ENCODE measurements at places on chromosomes 2 and 18.

GRCh38 chr2:28650266-28650584 lies 101.4 kb upstream of the PPP1CB start:
- no peak for DNase-seq

DNA sequence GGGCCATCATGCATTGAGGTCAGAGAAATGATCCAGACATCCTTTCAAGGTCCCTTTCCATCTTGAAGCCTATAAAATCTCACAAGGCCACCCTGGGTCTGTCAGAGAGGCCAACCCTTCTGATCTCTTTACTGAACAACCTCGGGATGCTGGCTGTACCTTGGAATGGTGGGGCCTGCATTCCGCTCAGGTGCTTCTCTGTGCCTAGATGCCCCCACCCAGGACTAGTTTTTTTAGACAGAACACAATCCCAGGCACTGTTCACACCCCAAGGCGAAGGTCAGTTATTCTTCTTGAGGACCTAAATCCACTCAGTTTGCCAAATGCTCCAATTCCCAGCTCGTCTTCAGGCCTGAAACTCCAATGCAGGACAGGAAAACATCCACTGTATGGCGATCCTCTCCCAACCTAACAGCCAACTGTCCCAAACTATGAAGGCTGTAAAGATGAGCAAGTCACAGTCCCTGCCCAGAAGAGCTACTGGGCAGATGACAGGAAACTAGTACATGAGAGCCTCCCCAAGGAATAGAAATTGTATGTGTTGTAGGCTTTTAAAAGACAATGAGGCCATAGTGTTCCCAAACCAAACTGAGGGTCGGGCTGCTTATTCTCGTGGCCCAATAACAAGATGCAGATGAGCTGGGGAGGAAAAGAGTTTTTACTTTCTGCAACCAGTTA lies 154.4 kb upstream of the ACAA2 start:
- DNase-seq = no peak

DNA sequence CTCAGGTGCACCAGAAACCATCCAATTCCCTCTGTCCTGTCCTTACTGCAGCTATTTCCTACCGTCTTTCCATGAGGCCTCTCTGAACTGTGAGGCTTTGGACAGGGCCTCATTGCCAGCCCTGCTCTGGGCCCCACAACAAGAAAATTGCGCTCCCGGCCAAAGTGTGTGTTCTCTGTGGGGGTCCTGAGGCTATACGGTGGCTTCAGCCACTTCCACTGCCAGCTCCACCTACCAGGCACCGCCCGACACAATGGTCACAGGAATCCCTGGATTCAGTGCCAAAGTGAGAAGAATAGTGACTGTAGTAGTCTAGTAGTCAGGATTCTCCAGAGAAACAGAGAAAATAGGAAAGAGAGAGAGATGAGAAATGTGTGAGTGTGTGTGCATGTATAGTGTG lies 140.2 kb downstream of the IRS1 start:
- no peak for DNase-seq

GRCh38 chr2:10000541-10000940 lies 42.8 kb upstream of the KLF11 start:
- DNase-seq = no peak

DNA sequence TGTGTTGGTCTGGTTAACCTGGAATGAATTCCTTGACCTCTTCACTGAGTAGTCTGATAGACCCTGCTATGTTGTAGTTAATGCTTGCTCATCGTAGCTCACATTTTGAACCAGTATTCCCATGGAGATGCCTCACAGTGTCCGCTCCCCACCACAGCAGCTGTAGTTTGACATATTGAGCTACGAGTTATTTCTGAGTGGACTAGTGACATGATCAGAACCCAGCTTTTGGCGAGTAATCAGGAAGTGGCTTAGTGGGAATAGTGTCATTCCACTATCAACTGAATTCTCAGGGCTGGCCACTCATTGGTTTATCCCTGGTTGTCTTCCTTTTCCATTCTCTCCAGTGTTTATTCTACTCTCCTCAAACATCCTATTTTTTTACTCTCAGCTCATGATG lies 102.7 kb downstream of the MYO1B start:
- no peak for DNase-seq

GRCh38 chr2:227728035-227728434 lies at the start of gene SCYGR7:
Gene SCYGR7 (plus strand): TSS chr2:227728335. CDS start chr2:227728335, 0 bp downstream.
- no peak for DNase-seq

GRCh38 chr2:207042841-207043240 lies 103.5 kb downstream of the CPO start:
- DNase-seq = peak; percentile 69

DNA sequence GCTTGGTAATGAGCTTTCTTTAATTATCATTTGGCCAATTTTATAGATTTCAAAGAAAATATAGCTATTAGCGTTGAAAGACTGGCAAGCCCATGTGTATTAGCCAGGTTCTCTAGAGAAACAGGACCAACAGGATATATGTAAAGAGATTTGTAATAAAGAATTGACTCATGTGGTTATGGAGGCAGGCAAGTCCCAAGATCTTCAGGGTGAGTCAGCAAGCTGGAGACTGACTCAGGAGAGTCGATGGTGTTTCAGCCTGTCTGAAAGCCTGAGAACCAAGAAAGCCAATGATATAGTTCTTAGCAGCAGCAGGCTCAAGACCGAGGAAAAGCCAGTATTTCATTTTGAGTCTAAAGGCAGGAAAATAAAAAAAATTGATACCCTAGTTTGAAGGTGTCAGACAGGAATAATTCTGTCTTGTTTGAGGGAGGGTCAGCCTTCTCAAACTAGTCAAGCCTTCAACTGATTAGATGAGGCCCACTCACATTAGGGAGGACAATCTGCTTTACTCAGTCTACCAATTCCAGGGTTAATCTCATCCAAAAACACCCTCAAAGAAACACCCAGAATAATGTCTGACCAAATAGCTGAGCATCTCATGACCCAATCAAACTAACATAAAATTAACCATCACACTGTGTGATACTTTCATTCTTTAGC lies 78.3 kb upstream of the CRIM1 start:
- no peak for DNase-seq

- no peak for DNase-seq
Measured at GRCh38 chr18:31438402-31438801, 9.1 kb upstream of the DSG3 start.

- DNase-seq = no peak
Measured at GRCh38 chr2:10028407-10028987, 14.9 kb upstream of the KLF11 start.

- no peak for DNase-seq
Measured at GRCh38 chr2:43553341-43553855, 42.4 kb downstream of the THADA start.

DNA sequence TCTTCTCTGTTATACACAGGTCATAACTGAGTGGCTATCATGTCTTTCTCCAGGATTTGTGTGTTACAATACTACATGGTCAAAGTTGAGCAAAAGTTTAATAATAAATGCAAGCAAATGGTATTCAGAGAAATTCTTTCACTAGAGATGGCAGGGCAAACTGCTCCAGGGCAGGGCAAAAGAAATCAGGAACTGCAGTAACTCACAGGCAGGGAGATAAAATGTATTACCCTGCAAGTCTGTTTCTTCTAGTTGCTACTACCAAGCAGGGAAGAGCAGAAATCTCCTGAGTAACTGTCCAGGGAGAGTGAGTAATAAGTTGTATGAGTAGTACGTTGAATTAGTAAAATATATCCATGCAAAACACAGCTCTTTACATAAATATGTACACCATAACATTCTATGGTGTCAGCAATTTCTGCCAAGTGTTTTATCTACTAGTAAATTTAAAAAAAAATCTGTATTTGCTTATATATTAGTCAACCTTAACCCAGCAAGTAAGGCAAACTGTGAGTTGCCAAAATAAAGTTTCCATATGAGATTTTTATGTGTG lies 404.1 kb downstream of the ZEB2 start:
- DNase-seq = no peak

DNA sequence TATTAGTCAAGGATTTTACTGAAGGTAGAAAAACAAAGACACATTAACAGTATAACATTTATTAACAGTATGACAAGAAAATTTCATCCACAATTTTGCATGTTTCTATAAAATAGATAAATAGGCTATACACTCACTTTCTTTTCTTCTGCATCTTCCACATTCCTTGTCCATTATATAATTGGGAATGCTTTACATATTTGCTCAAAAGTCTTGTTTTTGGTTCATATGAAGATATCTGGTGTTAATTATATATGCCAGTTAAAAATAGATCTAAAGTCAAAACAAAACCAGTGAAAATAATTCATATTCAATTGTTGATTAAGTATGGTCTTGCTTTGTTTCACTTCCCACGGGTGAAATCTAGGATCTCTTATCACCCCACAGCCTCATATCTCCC lies 53.4 kb downstream of the SERPINB7 start:
- no peak for DNase-seq

DNA sequence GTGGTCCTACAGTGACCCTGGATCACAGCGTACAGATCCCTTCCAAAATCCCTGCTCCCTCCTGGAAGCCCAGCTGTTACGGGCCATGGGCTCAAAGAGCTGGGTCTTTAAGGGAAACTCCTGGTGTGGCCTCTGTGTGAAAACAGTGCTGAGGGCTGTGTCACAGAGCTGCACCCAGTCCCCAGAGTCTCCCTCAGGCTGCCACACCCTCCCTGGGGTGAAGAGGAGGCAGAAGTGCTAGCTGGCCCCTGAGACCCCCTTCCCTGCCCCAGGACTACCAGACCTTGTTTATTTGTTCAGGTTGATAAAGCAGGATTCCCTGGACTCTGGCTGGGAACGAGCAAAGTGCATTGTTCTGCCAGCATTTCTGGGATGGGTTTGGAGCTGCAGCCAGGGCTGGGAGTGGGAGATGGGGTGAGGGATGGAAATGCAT lies 7.7 kb downstream of the ATOH8 start:
- no peak for DNase-seq

DNA sequence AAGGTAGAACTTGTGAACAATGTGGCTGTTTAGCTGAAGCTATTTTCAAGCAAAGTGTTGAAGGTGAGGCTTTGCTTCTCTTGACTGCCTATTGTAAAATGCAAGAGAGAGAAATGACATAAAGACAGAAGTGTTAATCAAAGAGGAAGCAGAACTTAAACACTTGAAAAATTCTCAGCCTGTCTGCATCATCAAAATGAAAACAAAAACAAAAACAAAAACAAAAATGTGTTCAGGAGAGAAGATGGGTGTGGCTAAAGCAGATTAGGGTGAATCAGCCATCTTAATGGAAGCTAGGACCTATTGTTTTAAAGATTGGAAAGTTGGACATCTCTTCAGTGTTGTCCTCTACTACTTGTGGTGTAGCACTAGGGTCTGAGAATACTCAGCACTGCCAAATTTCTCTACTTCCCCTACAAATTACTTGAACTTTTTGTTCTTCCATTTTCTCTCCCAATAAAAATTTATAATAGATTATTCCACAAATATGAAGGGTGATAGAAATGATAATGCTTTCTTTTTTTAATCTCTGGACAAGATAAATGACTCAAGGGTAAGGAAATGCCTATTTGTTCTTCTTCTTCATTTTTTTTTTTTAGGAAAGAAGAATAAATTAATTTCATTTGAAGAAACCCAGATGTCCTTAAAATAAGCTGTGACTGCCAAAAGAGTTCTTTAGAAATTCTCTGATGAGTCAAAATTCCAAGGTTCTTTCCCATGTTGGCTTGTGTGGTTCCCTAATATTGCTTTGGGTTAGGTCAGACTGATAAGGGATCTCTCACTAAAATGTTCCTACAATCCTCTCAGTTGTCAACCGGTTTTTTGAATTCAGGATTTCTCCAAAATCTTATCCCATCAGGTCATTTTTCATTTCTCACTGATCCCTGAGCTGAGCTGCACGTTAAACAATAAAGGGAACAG lies 571.2 kb upstream of the ZEB2 start:
- no peak for DNase-seq

DNA sequence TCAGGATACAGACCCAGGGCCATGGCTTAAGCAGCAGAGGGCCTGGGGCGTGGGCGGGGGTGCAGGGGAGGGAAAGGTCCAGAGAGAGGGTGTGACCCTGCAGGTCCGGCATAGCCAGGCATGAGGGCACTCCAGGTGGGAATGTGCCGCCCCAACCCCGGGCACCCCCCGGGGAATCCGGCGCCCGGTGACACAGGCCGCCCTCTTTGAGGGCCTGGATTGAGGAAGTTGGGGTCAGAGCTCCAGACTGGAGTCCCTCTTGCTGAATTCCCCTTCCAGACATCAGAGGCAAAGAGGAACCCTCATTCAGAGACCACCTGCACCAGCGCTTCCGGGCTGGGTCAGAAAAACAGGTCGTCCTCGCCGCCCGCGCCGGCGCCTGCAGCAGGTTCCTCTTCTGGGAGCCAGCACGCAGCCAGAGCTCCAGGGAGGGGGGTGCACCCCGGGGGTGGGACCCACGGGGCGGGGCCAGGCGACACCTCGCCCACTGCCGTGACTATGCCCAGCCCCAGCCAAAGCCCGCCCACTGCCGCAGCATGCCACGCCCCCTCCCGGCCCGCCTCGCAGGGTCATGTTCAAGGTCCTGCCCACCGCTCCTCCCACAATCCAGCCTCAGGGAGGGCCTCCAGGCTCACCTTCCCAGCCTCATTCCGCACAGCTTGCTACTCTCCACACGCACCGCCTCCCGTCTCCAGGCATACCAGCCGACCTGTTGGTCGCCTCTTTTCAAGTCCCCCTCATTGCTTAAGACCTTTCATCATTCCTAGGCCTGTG lies 98.3 kb upstream of the ID2 start:
- DNase-seq = no peak

- no peak for DNase-seq
Measured at GRCh38 chr2:45496869-45497268, 114.2 kb downstream of the SRBD1 start.

DNA sequence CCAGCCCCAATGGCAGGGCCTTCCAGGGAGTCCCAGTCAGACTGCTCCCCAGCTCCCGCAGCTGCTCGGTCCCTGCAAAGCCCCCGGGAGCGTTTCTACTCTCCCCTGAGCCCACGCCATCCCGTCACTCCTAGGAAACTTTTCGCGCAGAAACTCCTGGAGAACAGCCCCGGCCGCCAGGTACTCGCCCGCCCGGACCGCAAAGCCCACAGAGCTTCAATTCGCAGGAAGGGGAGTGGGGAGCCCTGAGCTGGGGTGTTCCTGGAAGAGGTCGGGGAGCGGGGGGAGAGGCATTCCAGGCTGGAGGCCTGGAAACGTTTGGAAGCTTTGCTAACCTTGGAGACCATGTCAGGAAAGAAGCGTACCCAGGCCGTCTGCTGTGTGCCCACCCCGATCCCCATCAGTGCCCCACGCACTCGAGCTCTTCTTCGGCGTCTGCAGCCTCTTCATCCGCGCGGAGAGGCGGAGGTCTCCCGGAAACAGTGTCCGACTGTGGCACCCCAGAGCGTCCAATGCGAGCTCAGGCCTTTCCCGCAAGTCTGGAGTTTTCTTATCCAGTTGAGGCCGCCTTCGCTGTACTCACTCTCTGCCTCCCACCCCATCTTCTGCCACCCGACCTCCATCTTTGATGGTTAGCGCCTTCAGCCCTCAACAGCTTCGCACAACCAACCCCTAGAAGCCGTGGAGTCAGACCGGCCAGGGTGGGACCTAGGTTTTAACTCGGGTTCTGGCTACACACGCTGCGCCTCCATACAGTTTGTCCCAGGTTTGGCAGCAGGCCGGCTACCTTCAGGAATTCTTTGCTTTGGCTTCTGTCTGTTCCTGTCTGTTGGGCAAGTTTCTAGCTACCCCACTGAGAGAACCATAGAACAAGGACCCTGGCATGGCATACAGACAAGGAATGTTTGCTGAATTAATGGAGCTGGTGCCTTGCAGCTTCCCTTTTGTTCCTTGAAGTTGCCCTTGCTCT lies 3.7 kb downstream of the PCGF1 start:
- no peak for DNase-seq
